Gastroesophageal sphincter (tissue), 4 donors: ENCODE measurements at places on chromosomes 5 and 9.
A peak's percentile ranks its signal among the peaks of the same experiment; 100 is the strongest.

- no peak for ATAC-seq
These were observed 400.9 kb downstream of the EBF1 start for GRCh38 chr5:158698768-158699284.

DNA sequence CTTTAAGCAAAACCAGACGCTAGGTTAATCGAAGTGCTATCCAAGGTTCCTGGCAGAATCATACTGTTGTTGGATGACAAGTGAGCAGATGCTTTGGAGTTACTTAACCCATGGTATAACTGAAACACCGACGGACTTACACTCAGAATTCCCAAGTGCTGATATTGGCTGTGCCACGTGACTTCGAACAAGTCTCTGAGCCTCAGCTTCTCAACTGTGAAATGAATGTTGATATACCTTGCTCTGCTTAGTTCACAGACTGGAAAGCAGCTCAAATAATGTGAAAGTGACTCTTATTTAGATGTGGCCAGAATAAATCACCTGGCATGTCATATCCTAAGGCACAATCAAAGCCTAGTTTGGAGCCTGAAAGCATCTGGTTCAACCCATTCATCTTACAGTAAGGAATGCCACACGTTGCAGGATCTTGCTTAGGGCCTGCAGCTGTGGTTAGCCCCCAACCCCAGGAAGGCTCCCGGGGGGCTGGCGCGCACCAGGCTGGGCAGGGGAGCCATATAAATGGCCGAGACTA, 759 bp downstream of the GEMIN5 start:
- ATAC-seq: no peak

DNA sequence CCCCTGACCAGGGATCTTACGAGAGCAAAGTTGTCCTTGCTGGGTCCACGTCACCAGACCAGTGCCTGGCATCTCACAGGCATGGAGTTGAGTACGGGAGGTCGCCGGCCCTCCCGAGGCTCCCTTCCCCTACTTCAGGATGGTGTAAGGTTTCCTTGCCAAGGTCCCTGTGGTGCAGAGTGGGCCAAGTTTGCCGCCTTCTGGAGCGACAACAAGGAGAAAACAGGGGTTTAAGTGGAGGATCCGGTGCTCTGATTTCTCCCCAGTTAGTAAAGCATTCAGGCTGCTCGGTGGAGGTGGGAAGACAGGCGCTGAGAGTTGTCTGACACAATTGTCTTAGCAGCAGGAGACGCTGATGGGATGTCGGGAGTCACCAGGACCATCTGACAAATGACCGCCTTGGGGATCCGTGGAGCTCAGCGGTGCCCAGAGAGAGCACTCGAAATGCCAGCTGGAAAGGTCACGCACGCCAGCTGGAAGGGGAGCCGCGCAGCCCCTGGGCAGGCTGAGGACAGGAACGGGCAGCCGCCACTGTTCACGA, 37.3 kb downstream of the ADAMTS2 start:
- ATAC-seq: peak; percentile 10

DNA sequence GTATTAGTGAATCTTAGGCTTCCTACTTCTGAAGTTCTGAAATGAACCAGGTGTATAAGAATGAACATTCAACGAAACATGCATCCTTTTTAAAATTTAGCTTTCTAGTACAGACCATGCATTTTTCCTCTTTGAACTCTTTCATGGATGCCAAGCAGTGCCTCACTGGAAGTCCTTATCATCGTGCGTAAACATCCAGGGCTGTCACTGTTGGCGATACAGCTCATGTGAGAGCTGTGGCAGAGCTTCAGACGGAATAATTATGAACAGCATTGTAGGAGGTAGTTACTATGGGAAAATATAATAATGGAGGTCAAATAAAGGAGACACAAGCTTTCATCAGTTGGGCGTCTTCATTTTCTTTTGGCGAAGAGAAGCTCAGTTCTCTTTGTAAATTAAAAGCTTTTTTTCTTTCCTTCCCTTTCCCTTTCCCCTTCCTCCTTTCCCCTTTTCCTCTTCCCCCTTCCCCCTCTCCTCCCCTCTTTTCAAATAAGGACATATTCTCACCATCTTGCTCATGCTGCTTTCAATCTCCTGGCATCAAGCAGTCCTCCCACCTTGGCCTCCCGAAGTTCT, 167.3 kb downstream of the KDM4C start:
- no peak for ATAC-seq

GRCh38 chr9:77806741-77807140, 158.6 kb upstream of the GNA14 start:
- ATAC-seq: no peak

GRCh38 chr9:132797861-132798659, 80.0 kb downstream of the AK8 start:
- ATAC-seq: no peak

- no peak for ATAC-seq
These were observed 3.7 kb downstream of the MCTP1 start for GRCh38 chr5:95281226-95281625.

DNA sequence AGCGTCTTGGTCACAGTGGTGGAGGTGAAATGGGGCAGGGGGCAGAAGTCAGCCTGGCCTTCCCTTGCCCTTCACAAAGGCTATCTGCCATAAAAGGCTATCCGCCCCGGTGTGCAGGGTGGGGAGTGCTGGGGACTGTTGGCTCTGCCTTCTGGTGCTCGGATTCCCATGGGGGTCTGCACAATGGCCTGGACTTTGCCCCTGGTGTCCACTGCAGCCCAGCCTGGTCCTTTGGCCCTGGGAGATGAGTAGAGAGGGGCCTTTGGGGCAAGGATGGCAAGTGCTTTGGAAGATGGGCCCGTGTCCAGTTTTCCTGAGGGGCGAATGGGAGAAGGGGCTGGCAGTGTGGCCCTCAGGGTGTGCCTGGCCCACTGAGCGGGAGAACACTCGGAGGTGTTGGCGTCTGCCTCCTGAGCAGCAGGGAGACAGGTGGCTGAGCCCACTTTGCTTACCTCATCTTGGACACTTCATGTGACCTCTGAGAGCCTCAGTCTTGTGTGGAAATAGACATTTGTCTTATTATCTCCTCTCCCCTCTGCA, 69.9 kb downstream of the HSPA4 start:
- ATAC-seq: no peak
